Activated effector memory CD4-positive, alpha-beta T cell treated with anti-CD3 and anti-CD28 coated beads, Interleukin-2, amount 50 U/mL, for 16 hours (primary cell): ENCODE measurements at places on chromosomes 11 and 22.

DNA sequence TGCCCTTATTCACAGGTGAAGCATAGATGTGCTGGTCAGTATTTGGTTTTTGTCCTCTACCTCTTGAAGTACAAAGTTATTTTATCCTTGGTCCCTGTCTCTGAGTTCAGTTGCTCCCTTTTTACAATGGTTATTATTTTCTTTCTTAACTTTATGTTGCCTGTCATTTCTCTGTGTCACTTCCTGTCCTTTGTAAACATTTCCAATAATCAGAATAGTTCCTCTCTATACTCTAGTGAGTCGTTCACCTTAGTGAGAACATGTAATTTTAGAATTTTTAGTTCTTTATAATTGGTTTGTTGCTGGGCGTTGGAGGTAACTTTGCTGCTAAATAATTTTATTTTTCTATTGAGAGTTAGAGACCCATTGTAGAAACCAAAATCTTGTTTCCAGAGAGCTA lies 16.0 kb downstream of the CSTPP1 start:
- DNase-seq, result no peak

- DNase-seq, result no peak
Measured at GRCh38 chr22:20591660-20592310, 84.4 kb downstream of the MED15 start.

DNA sequence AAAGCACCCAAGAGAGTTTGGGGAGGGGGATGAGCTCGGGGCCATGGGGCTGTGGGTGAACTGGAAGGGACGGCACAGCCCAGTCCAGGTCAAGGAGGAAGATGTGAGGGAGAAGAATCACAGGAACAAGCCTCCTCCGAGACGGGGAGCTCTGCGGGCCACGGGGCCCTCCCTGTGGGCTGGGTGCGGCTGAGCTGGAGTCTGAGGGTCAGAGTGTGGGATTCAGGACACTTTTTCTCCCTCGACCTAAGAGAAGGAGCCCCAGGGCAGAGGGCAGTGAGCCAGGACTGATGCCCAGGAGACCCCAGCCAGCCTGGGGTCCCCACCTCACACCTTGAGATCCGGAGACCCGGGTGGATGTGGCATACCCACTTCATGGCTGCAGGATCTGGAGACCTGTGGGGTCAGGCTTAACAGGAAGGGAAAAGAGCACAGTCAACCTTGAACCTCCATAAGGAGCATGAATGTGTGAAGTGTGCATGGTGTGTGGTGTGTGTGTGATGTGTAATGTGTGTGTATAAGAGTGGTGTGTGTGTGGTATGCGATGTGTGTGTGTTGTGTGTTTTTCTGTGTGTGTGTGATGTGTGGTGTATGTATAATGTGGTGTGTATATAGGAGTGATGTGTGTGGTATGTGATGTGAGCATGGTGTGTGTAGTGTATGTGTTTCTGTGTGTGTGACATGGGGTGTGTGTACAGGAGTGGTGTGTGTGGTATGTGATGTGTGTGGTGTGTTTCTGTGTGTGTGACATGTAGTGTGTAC lies 504.6 kb downstream of the BRD1 start:
- peak; percentile 25 for DNase-seq

DNA sequence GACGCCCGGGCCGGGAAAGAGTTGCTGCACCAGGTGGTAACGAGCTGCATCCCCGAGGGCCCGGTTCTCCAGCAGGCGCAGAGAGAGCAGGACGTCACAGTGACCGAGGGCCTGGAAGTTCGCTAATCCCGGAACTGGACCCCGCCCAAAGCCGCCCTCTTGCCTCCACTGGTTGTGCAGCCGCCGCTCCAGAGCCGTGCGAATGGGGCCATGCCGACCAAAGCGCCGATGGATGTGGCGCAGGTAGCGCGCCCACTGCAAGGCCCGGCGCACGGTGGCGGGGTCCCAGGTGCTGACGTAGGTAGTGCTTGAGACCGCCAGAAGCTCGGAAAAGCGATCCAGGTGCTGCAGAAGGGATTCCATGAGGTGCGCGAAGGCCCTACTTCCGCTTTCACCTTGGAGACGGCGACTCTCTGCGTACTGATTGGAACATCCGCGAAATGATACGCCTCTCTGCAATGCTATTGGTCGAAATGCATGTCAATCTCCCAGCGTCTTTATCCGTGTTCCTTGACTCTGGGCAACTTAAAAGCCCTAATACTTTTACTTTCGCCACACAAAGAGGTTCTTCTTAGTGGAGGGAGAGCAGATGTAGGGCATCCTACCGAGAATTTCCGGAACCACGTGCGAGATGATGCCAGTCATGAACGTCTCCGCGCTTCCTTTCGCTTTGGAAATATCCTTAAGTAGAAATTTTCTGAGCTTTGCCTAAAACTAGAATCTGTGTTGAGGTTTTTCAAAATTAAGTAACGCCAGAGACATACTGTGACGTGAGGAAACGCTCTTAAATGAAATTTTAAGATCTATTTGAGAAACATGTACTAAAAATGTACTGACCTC lies at the start of gene FANCF:
Gene FANCF, minus strand, starts transcription at position 376 of the 840 bp plus-strand sequence. Its CDS starts 13 bp downstream, at position 363.
- DNase-seq, result peak; percentile 94

DNA sequence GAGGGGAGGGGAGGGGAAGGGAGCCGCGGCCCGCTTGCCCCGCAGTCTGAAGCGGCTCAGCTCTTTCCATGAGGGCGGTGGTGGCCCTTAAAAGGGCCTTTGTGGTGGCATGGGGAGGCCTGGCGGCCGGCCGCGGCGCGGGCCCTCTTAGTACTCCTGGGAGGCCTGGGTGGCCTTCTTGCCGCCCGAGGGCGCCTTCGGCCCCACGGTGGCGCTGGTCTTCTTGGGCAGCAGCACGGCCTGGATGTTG lies 6.9 kb downstream of the DPAGT1 start:
- peak; percentile 89 for DNase-seq

DNA sequence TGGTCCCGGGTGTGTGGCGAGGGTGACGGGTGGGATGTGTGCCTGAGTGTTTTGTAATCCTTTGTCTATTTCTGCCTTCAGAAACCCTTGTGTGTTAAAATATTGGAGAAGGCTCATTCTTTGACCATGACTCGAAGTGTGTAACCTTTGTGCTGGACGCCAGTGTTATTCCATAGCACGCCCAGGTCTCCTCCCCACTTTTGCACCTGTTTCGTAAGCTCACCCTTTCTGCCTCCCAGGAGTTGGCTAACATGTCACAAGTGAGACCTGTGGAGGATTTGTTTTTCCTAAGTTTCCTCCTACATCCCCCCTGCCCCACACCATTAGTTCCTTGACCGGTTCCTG lies 382 bp downstream of the C11orf54 start:
- no peak for DNase-seq

- no peak for DNase-seq
Measured at GRCh38 chr11:65499713-65500386, 1.0 kb downstream of the MALAT1 start.
